ENCODE measurements at places on chromosomes 16 and 17.

DNA sequence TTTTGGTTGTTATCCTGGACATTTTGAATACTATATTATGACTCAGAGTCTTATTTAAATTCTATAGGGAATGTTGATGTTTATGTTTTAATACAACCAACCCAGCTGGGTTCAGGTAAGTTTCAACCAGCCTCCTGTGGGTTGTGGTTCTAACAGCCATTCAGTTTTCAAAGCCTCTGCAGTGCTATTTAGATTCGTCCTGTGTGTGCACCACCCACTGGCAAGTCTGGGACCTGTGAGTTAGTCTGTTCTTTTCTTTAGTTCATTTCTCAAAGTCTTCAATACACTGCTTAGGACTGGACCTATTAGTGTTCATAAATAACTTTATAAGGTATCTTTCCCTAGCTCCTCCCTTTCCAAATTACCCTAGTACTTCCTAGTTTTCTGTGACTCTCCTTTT is 170.6 kb downstream of the TMEM132E start:
- DNase-seq: no peak

GRCh38 chr16:88634141-88634993 is 4.0 kb upstream of the IL17C start:
- DNase-seq: no peak

- DNase-seq: no peak
These were observed 150.2 kb upstream of the CACNG5 start for GRCh38 chr17:66684731-66685130.

- DNase-seq: no peak
These were observed 3.5 kb upstream of the KATNB1 start for GRCh38 chr16:57732037-57732436.

- no peak for DNase-seq
These were observed 66.3 kb upstream of the DOC2B start for GRCh38 chr17:247767-248166.

GRCh38 chr16:86353148-86353547 is 157.2 kb upstream of the FOXF1 start:
- no peak for DNase-seq

- no peak for DNase-seq
These were observed 721.1 kb upstream of the RBFOX1 start for GRCh38 chr16:6611535-6611934.

- no peak for DNase-seq
These were observed 13.4 kb downstream of the GAA start for GRCh38 chr17:80114758-80115157.

- no peak for DNase-seq
These were observed 984 bp downstream of the CENPV start for GRCh38 chr17:16352303-16352666.

- no peak for DNase-seq
These were observed 697 bp downstream of the CTF1 start for GRCh38 chr16:30896889-30897733.

DNA sequence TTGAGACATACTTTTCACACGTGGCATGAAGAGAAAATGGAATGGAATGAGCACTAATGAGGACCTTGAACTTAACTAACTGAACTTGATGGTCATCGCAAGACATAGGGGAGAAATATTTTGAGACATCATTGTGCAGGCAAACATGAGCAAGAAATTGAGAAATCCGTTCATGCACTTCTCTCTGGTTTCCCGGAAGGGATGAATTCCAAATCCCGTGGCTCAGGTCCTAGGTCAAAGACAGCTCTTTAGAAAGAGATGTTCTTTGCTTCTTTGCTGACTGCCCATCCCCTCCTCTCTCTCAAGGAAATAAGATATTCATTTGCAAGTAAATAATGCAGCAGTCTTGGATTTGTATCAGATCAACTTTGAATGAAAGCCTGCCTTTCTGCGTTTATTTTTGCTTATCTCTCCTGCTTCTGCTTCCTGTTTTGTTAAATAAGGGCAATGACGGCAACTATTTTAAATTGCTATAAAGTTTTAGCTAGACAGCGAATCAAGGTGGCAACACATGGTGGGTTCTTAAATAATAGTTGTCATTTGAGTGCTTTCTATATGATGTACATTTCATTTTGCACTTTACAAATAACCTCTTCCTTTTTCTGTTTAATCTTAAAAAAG is 657.8 kb downstream of the MAF start:
- no peak for DNase-seq

- no peak for DNase-seq
These were observed 46.9 kb downstream of the METRNL start for GRCh38 chr17:83126275-83126811.

DNA sequence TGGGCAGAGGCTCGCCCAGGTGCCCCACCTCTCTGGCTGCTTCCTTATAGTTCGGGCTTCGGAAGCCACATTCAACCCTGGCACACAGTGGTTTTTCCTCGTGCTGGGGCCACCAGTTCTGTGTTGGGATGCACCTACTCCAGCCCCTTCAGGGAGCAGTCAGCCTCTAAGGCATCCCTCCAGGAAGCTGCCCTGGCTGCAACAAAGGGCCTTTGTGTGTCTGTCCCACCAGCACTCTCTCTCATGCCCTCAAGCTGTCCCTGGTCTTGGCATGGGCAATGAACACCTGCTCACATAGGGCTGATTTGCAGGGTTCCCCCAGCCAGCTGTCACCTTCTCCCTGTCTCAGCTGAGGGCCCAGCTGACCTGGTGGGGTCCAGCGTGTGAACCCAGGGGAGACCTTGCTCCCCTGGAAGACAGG is 754 bp upstream of the NOXO1 start:
- no peak for DNase-seq

DNA sequence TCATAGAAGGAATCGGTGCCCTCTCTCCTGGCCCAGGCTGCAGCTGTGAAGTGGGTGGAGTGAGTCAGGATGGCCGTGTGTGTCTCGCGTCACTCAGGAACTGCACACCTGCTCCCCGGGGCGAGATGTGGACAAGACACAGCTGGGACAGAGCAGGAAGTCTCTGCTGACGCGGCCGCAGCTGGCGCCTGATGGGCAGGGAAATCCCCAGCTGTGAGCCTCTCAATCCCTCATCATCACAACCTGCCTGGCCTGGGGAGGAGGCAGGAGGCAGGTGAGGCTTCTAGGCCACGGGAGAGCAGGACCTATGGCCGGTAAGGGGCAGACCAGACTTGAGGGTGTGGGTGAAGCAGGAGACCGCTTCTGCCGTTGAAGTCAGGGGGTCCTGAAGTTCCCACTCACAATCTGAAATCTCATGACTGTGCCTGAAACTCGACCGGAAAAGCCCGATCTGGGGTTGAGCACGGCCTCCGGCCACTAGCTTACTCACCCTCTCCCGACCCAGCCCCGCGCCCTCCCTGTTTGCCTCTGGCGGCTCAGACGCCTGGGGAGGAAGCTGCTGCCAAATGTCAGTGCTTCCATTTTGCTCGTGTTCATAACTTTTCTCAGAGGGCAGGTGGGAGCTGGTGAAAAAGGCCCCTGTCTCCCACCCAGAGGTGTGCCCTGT is 1.1 kb upstream of the TRPV3 start:
- DNase-seq: no peak

DNA sequence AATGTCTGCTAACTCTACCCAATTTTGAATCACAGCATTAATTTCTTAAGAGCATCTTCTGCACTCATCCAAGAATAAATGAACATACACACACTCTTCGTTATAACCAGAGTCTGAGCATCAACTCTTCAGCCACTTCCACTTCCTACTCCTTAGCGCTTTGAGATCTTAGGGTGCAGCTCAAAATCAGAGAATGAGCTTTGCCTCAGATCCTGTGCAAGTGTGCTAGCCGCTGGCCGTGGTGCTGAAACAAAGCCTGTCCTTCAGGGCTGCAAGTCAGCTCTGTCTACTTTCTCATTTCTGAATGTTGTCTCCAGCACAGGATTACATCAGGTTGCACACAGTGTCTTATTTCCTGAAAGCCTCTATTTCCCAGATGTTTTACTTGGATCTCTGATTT is 165.4 kb downstream of the AIPL1 start:
- DNase-seq: no peak

DNA sequence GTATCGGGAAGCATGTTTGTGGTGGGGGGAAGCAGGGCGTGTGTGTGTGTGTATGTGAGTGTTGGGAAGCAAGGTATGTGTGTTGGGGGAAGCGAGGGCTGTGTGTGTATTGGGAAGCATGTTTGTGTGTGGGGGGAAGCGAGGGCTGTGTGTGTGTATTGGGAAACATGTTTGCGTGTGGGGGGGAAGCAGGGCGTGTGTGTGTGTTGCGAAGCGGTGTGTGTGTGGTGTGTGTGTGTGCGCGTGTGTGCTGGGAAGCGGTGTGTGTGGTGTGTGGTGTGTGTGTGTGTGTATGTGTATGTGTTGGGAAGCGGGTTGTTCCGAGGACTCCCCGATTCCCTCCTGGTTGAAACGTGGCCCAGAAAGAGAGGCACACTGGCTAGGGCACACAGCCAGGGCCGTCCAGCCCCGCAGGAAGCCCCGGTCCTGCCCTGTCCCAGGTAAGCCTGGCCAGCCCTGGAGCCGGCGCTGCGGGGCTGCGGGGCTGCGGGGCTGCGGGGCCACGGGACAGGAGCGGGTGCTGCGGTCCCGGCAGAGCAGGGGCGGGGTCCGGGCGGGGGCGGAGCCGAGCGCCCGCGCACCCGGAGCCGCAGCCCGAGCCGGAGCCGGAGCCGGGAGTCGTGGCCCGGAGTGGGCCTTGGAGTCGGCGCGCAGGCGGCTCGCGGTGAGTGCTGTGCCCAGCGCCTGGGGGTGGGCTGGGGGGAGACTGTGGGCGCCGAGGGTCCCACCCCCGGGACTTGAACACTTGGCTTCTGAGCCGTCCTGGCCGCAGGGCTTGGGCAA is at the start of gene NOD2:
NOD2 (plus strand) TSS at position 608 of the 783 bp plus-strand sequence. CDS start 5,890 bp downstream, outside the sequence.
- no peak for DNase-seq

DNA sequence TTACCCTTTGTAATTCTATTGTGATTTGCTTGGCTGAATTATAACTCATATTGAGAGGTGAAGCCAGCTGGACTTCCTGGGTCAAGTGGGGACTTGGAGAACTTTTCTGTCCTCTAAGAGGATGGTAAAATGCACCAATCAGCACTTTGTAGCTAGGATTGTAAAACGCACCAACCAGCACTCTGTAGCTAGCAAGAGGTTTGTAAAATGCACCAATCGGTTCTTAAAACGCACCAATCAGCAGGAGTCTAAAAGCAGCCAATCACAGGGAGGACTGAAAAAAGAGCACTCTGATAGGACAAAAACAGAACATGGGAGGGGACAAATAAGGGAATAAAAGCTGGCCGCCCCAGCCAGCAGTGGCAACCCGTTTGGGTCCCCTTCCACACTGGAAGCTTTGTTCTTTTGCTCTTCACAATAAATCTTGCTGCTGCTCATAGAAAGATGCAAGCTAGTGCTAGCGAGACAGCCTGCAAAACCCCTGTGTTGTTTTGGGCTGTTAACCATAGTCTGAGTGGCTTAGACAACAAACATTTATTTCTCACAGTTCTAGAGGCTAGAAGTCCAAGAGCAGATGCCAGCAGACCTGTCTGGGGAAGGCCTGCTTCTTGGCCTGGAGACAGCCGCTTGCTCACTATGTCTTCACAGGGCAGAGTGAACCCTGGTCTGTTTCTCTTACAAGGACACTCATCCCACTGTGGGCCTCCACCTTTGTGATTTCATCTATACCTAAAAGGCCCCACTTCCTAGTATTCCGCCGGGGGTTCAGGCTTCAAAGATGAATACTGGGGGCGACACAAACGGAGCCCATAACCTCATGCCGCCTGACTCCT is 39.0 kb upstream of the CRISPLD2 start:
- DNase-seq: no peak

- DNase-seq: no peak
These were observed 2.8 kb downstream of the KRT10 start for GRCh38 chr17:40819528-40820125.

DNA sequence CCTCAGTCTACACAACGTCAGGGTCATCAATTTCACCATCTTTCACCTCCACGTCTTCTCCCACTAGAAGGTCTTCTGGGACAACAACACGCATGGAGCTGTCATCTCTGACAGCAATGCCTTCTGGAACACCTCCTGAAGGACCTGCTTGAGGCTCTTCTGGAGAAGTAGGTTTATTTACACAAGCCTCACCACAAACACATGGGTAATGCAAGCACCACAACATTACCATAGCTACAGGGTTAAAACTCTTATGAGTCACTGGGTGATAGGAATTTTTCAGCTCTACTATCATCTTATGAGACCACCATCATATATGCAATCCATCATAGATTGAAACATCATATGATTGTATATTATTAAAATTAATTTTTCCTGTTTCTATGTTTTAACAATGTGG is 215.4 kb downstream of the CHD9NB start:
- no peak for DNase-seq

DNA sequence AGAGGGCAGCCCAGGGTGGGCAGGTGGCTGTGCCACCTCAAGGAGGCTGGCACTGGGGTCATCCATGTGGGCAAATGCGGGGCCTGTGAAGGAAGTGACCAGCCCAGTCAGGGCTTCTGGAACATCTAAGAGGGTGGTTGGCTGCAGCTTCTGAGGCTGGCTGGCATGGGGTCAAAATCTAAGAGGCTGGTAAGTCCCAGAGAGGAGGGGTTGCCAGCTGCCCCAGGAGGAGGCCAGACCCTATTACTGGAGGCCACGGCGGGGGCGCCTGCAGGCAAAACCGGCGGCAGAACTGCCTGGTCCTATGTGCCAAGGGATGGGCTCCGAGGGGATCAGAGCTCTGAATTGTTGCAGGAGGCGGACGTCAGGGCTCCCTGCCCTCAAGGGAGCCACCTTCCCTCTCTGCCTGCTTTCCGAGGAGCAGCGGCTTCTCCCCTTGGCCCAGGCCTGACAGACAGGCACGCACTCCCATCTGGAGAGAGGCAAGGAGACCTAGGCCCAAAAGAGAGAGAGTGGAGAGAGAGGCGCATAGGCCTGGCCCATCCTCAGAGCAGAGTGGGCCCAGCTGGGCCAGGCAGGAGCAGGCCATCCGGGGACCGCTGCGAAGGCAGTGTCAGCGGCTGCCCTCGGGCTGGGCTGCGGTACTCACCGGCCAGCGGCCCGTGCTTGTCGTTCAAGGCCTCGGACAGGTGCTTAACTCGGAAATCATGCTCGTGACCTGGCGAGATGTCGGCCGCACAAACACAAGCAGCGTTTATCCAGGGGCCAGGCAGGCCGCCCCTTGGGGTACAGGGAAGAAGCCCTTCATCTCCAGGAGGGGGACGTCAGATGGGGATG is 10.9 kb downstream of the ZACN start:
- no peak for DNase-seq

GRCh38 chr17:82385559-82386254 is 14.1 kb downstream of the UTS2R start:
- no peak for DNase-seq

GRCh38 chr16:12484972-12485371 is 318.7 kb downstream of the CPPED1 start:
- no peak for DNase-seq

GRCh38 chr17:43393944-43394482 is 4.8 kb upstream of the ARL4D start:
- no peak for DNase-seq

Measured in AG04449 (cell line).